ENCODE measurements at places on chromosomes 7 and 10.

GRCh38 chr7:41627645-41628298 is 75.1 kb downstream of the INHBA start:
- no peak for DNase-seq

DNA sequence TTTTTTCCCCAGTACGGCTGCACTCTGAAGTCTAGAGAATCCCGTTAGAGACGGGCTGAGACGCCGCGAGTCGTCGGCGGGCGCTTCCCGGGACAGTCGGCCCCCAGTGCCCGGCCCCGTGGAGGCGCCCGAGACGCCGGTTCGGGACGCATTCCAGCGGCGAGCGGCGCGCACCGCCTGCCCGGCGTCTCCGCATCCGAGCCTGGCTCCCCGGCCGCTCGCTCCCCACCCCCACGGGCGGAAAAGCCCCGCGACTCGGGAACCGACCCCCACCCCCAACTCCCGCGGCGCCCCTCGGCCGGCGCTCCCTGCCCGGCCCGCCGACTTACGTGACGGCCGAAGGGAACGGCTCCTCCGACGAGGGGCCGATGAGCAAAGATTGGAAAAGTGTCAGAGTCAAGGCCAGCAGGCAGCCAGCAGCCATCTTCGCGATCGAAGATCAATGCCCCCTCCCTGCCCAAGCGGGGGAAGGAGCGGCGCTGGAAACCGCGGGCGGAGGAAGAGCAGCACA is 486 bp downstream of the CACNA2D1 start:
- DNase-seq, result peak; percentile 59

GRCh38 chr10:44352316-44353127 is 32.4 kb downstream of the CXCL12 start:
- peak; percentile 3 for DNase-seq

- peak; percentile 58 for DNase-seq
Observed at GRCh38 chr7:151699928-151700319, 177.0 kb downstream of the PRKAG2 start.

DNA sequence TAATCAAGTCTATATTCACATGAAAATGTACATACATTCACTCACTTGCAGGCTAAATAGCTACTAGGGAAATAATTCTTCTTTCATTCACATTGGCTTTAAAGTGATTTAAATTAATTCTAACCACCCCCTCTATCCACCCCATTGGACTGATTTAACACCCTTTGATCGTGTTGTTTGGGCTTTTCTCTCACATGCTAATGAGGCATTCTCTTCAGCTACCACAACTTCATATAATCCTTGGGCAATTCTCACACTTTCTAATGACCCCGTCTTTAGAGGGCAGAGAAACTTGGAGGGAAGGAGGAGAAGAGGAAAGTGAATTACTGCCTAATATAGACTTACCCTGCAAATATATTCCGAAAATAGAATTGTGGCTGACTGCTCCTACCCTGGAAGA is 24.6 kb downstream of the GRM3 start:
- DNase-seq, result no peak

GRCh38 chr10:114511881-114512280 is 107.6 kb upstream of the AFAP1L2 start:
- no peak for DNase-seq

DNA sequence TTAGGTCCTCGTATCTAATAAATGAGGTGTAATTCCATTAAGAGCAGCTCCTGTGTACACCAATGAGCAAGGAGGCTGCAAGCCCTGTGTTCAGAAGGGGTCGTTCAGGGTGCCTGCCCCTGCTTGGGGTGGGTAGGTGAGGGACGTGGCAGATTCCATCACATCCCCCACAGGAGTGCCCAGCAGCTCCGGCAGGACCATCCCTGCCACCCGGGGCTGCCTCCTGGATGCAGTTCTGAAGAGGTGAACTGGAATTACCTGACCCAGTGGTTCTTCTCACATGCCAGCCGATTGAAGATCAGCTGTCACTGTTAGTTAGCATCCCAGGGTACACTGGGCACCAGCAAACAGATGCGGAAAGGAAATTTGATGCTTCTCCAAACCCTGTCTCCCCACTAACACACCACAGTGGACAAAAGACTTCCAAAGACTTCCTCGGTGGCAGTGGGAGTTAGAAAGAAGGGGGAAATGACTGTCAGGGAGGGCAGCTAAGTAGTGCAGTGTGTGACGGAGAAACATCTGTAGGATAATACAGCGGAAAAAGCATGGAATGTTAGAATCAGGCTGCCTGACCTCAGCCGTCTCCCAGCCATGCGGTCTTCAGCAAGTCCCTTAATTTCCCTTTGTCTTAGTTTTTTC is 313.6 kb upstream of the ZMIZ1 start:
- DNase-seq, result no peak

DNA sequence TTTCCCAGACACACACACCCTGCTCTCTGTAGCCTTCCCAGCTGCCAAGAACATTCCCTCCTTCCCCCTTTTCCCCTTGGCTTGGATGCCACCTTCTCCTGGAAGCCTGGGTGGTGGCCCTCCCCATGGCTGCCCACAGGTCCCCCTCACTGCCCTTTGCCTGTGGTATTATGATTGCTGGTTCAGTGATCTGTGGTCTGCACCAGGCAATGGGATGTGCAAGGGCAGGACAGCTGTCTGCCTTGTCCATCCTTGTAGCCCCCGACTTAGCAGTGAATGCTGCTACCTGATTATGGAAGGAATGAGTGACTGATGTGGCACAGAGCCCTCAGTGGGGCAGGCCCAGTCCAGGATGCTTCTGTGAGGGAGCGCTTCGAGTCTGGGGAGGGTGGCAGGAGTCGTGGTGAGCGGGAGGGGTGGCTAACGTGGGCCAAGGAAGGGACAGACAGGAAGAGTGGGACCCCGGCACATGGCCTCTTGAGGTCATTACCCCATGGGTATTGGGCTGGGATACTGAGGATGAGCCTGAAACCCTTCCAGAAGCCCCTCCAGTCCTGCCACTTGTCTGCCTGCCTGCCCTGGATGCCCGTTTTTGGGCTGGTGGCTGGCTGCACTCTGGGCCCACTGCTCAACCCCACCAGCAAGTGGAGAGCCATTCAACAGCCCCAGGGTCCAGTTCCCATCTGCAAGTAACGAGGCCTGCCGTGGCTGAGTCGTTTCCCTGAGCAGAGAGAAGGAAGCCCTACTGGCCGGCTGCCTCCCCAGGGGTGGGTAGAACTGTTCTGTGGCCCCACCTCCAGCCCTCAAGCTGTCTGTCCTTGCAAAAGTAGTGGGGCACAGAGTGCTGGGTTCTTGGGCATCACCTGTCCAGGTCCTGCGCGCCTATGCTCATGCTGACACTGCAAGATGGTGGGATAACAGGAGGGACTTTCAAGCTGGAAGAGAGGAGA is 8.8 kb downstream of the CHST3 start:
- no peak for DNase-seq

- no peak for DNase-seq
Observed at GRCh38 chr7:24438232-24438631, 135.0 kb upstream of the PALS2 start.

GRCh38 chr10:128735996-128736395 is 609.8 kb upstream of the MKI67 start:
- DNase-seq, result no peak

DNA sequence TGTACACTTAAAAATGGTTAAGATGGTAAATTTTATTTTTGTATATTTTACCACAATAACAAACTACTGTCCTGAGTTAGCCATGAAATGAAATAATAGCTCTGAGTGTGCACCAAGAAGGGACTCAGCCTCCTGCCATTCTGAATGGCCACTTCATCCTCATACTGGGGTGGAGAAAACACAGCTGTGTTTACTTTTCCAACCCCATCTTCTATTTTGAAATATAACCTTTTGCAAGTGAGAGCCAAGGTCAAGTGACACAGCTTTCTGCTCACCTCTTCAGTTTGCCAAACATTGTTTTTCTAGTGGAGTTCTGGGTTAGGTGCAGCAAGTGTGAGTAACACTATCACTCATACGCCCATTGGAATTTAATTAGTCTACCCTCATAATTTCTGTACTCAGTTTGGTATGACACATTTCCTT is 107.4 kb upstream of the GLCCI1 start:
- peak; percentile 83 for DNase-seq

- no peak for DNase-seq
Observed at GRCh38 chr7:45593121-45593541, 19.0 kb downstream of the ADCY1 start.

GRCh38 chr10:29746080-29746797 is 111.5 kb upstream of the SVIL start:
- peak; percentile 67 for DNase-seq

DNA sequence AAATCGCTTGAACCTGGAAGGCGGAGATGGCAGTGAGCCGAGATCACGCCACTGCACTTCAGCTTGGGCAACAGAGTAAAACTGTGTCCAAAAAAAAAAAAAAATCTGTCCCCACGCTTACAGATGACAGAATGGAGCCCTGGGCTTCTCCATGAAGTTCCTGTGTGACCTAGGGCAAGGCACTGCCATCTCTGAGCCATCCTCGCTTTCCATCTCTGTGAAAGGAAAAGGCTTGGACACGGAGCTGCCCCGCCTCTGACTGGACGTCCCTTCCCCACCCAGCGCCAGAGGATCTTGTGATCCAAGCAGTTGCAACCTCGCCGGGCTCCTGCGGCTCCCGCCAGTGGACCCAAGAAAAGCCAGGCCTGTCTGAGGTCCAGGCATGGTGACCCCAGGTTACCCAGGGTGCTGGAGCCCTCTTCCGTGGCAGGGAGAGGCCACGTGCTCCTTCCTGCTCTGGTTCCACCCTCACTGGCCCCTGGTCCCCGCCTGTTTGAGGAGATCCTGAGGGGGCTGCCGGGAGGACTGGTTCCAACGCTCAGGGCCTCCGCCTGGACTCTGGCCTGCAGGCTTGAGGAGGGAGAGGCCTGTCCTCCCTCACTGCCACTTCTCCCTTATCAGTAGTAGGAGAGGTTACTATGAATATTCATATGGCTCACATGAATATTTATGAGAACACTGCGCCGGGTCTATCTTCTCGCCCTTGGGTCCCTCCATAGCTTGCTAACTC is 25.6 kb upstream of the ELFN1 start:
- no peak for DNase-seq

- DNase-seq, result no peak
Observed at GRCh38 chr7:83947260-83947659, 247.3 kb downstream of the SEMA3A start.

- no peak for DNase-seq
Observed at GRCh38 chr7:99010281-99010680, 131.9 kb downstream of the TRRAP start.

- no peak for DNase-seq
Observed at GRCh38 chr7:37344886-37345579, 103.6 kb downstream of the ELMO1 start.

DNA sequence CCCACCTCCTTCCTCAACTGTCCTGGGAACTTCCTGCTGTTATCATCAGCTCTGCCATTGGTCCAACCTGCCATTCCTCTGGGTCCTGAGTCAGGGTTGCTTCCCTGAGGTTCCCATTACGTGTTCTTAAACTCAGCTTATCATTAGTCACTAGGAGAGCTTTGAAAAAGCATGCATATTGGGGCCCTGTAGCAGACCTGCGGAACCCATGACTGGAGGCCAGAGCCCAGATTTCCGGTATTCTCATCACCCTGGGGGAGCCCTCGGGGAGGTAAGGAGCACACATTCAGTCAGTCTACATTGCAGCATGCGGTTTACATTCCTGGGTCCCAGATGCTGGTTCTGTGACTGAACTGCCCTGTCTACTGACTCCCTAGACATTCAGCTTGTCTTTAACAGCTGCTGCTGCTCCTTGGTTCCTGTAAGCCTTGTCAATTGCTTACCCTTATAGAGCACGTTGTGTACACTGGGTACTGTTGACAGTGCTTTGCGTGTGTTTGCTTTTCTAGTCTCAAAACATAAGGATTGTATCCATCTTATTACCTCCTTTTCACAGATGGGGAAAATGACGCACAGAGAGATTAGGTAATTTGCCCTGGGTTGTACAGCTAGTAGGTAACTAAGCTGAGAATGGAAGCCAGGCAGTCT is 12.8 kb downstream of the CDHR3 start:
- DNase-seq, result peak; percentile 76

GRCh38 chr7:20407585-20408466 is 77.1 kb downstream of the ITGB8 start:
- DNase-seq, result peak; percentile 45

- peak; percentile 59 for DNase-seq
Observed at GRCh38 chr10:102660888-102661657, 16.8 kb downstream of the TRIM8 start.

- no peak for DNase-seq
Observed at GRCh38 chr10:44662051-44662450, 249.1 kb upstream of the TMEM72 start.

DNA sequence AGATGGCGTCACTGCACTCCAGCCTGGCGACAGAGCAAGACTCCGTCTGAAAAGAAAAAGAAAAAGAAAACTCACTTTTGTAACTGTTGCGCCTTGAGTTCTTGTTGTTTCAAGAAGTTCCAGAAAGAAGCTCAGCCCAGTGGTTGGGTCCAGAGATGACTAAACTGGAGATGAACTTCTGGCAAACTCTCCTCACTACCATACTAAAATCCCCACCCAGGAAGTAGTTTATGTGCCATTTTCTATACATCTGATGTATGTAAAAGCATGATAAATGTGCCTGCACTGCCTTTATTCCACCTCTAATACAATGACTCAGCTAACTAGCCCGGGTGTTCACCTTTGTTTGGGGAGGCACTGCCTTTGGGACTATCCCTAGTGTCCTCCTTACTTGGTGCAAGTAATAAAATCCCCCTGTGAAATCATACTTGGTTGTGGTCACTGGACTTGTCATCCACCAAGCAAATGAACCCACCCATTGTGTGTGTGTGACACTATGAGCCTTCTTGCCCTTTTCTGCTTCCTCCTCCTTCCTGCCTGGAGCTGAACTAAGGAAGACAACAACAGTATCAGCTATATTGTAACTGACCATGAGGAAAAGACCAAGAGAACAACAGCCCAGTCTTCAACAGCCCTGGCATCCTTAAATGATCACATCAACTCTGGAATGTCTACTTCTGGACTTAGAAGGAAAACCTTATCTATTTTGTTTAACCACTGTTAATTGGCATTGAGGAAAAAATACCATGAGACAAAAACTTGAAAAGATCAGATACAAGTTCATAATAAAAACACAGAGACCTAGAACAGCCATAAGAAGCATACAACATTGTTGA is 33.6 kb downstream of the JMJD1C start:
- no peak for DNase-seq

- no peak for DNase-seq
Observed at GRCh38 chr10:30294476-30295240, 54.4 kb downstream of the MTPAP start.

DNA sequence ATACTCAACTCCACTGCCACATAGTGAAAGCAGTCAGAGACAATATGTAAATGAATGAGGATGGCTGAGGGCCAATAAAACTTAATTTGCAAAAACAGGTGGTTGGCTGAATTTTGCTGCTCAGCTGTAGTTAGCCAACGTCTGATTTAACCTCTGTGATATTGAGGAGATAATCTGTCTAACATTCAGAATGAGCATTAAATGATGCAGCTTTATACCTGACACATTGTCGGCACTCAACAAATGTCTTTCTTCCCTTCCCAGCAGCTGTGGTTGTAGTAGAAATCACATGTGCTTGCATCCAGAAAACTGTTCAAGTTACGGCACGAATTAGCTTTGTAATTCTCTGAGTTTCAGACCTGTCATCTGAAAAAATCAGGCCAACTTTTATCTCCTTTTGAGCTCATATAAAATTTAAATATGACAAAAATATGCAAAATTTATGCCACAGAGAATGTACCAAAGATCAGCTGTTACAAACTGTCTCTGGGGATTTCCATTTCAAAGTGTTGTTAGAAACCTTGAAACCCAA is 1239.7 kb downstream of the GATA3 start:
- no peak for DNase-seq

- no peak for DNase-seq
Observed at GRCh38 chr10:82234173-82234572, 359.2 kb downstream of the NRG3 start.

GRCh38 chr7:155287284-155287935 is 10.3 kb upstream of the INSIG1 start:
- DNase-seq, result no peak

GRCh38 chr7:111113263-111114017 is 22.5 kb downstream of the LRRN3 start:
- peak; percentile 70 for DNase-seq
